ENCODE measurements at places on chromosomes 6 and 20. TPM values are rescaled to one million over a fixed set of nuclear protein-coding genes. Genes with fewer than 3 reads are reported as not detected.

PRRT1 gene
- 1.4 TPM for polyA plus RNA-seq

POM121L2 gene
- not detected for polyA plus RNA-seq

DTD1 gene
- 17.3 TPM for polyA plus RNA-seq

SMLR1 gene
- polyA plus RNA-seq: not detected

DNMT3B gene
- polyA plus RNA-seq: 3.7 TPM

STMND1 gene
- 0.22 TPM for polyA plus RNA-seq

CEP162 gene
- polyA plus RNA-seq: 8.4 TPM

TGM3 gene
- 0.48 TPM for polyA plus RNA-seq

PHACTR3 gene
- polyA plus RNA-seq: 6.3 TPM

GRCh38 chr6:16761471-16762267, 409 bp upstream of the ATXN1 start:
- peak; percentile 87 for DNase-seq

GRCh38 chr6:48281217-48281616, 170.2 kb upstream of the PTCHD4 start:
- DNase-seq: no peak

GRCh38 chr6:130033949-130034348, 15.6 kb downstream of the L3MBTL3 start:
- DNase-seq: no peak

GRCh38 chr20:62577490-62577836, 64.8 kb upstream of the SLCO4A1 start:
- no peak for DNase-seq

GRCh38 chr6:110856296-110856695, 18.3 kb upstream of the AMD1 start:
- DNase-seq: no peak

DNA sequence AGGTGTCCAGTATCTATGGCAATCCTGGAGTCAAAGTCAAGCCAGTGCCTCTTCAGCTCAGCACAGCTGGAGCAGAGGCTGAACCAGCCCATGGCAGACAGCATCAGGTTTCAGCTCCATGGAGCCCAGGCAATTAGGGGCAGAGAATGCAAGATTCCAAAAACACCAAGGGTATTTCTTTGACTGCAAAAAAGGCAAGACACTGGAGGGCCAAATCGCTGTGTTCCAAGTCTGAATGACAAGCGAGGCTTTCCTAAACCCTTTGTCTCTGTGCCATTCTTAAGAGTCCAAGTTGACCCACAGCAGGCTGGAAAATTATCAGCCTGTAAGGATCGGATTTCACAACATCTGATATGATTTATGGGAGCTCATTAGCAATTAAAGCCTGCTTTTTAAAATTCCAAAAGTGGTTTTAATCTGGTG, 49.7 kb upstream of the TGM3 start:
- no peak for DNase-seq

DNA sequence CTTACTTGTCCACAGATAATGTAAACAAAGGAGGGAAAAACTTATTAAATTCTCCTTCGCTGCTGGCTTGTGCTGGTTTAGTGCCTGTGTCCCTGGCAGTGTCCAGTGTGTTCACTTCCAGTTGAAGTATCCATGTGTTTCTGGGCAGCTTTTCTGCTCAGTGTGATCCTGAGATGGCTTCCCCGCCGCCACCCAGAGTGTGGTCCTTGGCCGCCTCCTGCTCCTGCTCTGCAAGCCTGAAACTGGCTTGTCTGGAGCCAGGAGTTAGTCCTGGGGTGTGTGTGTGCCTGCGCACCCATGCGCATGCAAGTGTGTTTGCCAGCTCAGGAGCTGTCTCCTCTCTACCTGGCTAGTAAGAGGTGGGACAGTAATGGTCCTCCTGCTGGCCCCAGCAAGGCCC, 7.2 kb downstream of the BTBD3 start:
- no peak for DNase-seq

GRCh38 chr6:3341467-3341866, 82.7 kb downstream of the PSMG4 start:
- no peak for DNase-seq

DNA sequence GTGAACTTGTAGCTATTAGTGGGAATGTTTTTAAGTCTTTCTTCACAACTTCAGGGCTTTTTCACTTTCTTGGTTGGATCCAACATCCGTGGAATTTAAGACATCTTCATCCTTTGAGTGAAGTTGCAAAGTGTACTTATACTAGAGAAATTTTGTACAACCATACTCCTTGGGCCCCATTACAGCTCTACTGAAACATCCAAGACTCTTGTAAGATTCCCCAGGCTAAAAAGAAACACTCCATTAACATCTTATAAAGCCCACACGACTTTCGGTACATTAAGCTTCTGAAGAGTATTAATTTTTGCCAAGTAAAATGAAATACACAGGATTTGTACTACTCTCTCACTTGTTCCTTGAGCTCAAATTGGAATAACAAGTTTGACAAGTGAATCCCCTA, 5.4 kb downstream of the PCNA start:
- no peak for DNase-seq

- DNase-seq: no peak
These were observed 31.3 kb upstream of the E2F3 start for GRCh38 chr6:20370393-20370792.

- DNase-seq: no peak
These were observed 12.5 kb upstream of the ERVFRD-1 start for GRCh38 chr6:11123978-11124377.

DNA sequence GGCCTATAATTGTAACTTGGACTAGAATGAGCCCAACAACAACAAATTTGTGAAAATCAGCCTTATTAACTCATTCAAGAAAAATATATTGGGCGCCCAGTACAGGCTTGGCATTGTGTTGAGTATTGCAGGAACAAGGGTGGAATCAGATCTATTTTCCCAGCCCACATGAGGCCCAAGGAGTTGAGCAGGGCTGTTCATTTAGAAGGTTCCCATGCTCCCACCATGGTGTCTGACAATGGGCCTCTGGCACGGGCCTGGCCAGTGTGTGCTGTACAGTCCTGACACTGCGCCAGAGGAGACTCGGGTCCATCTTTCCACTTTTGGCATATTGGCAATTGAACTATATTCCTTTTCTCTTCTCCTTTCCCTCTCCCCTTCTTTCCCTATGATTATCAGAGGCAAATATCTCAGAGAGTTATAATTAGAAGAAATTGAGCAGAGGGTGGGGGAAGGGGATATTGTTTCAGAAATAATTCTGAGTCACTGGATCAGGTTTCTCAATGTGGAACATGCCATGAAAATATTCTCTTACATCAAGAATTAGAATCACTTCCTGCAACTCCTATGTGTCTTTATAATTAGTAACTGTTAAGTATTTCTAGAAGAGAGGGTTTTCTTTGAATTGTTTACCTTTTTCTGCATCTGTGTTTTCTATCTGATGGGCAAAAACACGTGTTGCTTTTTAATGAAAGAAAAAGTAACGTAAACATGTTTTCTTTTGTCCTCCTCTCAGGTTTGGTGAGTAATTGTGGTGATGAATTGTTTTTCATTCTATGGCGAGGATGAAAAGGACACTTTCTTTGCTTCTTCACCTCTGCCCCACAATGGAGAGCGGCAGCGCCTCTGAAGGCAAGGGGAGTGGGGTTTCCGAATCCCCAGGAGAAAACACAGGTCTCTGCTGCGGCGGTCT, 209.4 kb downstream of the FOXA2 start:
- DNase-seq: no peak

DNA sequence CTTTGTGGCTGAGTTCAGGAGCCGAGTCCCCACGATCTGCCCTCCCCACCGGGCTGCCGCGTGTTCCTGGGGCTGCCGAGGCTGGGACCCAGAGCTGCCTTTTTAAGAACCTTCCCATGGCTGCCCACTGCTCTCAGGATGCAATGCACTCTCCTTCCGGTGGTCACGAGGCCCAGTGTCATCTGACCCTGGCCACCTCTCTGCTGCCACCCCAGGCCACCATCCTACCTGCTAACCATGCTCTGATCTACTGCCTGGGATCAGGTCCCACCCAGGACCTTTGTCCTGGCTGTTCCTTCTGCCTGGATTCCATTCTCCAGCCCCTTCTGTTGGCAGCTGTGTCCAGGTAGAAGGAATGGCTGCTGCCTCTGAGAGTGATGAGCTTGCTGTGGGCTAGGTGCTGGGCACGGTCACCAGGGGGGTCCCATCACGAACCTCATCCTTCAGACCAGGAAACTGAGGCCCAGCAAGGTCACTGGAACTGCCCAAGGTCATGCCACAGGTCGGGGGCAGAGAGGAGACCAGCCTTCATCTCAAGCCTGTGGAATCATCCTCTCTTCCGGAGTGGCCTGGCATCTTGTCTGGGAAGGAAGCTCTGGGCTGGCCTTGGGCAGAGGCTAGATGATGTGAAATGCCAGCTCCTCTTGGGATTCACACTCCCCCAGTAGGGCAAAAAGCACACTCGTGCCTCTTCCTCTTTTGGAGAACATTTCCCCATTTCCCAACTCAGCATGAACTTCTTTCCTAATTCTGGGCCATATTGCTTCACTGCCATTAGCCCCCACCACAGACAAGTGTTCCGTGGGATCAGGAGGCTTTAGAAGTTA, 20.5 kb downstream of the PCK1 start:
- no peak for DNase-seq

- DNase-seq: no peak
These were observed 56.9 kb downstream of the CD164 start for GRCh38 chr6:109325400-109325801.

GRCh38 chr6:71204741-71205140, 83.9 kb upstream of the OGFRL1 start:
- no peak for DNase-seq

DNA sequence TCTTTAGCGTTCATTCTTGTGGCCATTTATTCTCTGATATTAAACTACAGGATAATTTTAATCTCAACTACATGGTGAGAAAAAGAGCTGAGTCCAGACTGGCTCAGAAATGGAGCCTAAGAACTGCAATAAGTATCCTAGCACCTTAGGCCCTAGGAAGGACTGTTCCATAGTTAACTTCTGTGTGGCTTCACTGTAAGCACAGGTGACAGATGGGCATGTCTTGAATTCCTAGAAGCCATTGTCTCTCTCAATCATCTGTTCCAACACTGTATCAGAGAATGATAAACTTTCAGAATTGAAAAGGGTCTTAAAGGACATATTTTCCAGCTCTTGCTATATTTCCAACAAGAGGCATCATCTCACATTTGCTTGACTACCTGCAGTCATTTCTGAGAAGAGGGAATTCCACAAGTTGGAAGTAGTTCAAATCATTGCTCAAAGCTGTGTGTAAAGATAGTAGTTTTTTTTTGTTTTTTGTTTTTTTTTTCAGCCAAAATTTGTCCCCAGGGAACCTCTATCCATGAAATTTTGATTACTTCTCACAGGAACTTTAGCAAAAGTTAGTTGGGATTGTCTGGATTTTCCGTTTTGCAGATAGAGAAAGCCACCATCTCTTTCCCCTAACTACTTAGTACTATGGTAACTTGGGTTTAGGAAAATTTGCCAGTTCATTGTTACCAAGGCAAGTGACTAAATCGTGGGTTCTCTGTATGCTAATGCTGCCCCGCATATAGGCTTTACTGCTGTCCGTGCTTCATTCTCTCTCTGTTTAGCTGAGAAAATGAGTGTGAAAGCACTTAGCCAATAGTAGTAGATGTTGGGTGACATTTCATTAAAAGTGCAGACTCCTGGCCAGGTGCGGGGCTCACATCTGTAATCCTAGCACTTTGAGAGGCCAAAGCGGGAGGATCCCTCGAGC, 47.2 kb downstream of the KCNS1 start:
- DNase-seq: no peak

GRCh38 chr6:143966312-143966711, 41.7 kb downstream of the PLAGL1 start:
- no peak for DNase-seq

GRCh38 chr20:1569415-1569881, 11.9 kb upstream of the SIRPD start:
- DNase-seq: no peak

GRCh38 chr20:61426352-61426751, 174.3 kb downstream of the CDH4 start:
- DNase-seq: no peak

DNA sequence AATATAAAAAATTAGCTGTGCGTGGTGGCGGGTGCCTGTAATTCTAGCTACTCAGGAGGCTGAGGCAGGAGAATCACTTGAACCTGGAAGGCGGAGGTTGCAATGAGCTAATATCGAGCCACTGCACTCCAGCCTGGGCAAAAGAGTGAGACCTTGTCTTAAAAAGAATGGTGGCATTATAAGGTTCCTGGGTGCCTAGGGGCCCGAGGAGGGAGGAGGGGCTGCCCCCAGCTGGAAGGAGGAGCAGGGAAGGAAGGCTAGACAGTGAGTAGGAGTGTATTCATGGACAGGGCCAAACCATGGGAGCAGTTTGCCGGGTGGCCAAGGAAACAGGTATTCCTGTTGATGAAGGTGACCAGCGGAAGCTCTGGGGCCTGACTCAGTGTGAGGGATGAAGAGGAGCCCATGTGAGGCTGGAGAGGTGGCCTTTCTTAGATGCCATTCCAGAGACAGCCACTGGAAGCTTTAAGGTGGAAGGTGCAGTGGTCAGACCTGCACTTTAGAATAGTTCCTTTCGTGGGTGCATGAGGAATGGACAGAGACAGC, 24.2 kb downstream of the MANBAL start:
- no peak for DNase-seq

DNA sequence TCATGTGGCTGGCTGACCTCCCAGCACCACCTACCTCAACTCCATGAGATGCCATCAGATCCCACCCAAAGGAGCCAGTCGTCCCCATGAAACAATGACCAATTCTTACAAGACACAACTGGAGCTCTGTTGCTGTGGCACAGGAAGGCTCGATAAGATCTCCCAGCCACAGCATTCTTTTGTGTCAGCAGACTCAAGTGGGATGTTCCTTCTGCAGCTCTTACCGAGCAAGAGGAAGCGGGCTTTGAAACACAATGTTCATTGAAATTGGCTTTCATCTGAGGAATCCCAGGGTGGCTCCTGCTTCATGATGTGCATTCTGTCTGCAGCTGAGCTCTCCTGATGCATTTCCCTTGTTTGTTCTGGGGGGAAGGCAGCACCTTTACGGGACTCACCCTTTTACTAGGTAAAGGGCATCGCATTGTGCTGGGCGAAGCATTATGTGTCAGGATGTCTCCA, 222.0 kb upstream of the SGK1 start:
- no peak for DNase-seq

DNA sequence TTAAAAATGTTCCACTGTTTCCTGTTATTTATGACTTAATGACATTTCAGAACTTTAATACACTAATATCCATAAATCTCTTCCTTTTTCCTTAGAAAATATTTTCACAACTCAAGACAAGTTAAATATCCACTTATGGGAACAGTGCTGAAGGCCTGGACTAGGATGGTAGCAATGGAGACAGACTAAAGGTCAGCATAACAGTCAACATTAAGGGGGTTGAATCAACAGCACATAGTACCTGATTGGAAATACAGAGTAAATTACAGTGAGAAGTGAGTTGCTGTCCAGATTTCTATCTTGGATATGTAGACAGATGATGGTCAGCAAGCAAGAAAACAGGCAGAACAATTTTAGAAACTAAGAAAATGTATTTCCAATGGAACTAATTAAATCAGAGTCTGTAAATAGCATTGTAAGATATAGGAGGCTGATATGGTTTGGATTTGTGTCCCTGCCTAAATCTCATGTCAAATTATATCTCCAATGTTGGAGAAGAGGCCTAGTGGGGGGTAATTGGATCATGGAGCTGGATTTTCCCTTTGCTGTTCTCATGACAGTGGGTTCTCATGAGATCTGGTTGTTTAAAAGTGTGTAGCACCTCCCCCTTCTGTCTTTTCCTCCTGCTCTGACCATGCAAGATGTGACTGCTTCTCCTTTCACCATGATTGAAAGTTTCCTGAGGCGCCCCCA, 682.7 kb downstream of the MAFB start:
- DNase-seq: no peak
